ENCODE measurements at places on chromosomes 4 and X. TPM values are rescaled to one million over a fixed set of nuclear protein-coding genes. Genes with fewer than 3 reads are reported as not detected.

PDHA1 gene
- 62.3 TPM for total RNA-seq

MAB21L2 gene
- 282 TPM for total RNA-seq

GPM6B gene
- total RNA-seq = 40.3 TPM

- H3K4me1 ChIP-seq = no peaks in the 10 kb centered on the region
- no peak overlapping the region for H3K27ac ChIP-seq
- H3K36me3 ChIP-seq = no peaks in the 10 kb centered on the region
- no peak overlapping the region for H3K4me3 ChIP-seq
- DNase-seq = no peak
These were observed 768.3 kb downstream of the RAPGEF2 start for GRCh38 chr4:159871141-159871540.
